GM12891 (cell line): ENCODE measurements at places on chromosomes 13 and 19.
A peak's percentile ranks its signal among the peaks of the same experiment; 100 is the strongest.

GRCh38 chr13:103222683-103223082 is 156.5 kb upstream of the SLC10A2 start:
- no peak for DNase-seq

DNA sequence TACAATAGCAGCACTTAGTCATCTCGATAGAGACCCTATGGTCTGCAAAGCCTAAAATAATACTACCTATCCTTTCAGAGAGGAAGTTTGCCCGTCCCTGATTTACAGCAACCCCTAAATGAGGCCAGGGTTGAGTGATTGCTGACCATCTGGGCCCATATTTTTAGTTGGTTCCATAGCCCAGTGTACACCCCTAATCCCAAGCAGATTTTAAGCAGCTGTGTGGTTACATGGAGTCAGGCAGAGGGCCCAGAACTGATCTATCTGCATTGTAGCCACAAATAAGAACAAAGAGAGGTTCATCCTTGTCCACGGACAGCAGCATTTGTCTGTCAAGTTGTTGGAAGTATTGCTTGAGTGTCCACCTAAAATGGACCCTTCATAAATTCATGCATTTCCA is 148.2 kb downstream of the DCT start:
- no peak for DNase-seq

- no peak for DNase-seq
Measured at GRCh38 chr13:100454876-100455275, 133.7 kb downstream of the GGACT start.

- no peak for DNase-seq
Measured at GRCh38 chr13:110398564-110399507, 91.8 kb downstream of the COL4A2 start.

GRCh38 chr19:56637976-56638555 is 4.9 kb upstream of the SMIM17 start:
- DNase-seq, result peak; percentile 34

- DNase-seq, result no peak
Measured at GRCh38 chr13:112558696-112559418, 29.1 kb downstream of the TUBGCP3 start.

GRCh38 chr13:100789481-100789880 is 114.9 kb upstream of the TMTC4 start:
- no peak for DNase-seq
